Small intestine (tissue), 16 donors: ENCODE measurements at places on chromosomes 1 and 21.

DNA sequence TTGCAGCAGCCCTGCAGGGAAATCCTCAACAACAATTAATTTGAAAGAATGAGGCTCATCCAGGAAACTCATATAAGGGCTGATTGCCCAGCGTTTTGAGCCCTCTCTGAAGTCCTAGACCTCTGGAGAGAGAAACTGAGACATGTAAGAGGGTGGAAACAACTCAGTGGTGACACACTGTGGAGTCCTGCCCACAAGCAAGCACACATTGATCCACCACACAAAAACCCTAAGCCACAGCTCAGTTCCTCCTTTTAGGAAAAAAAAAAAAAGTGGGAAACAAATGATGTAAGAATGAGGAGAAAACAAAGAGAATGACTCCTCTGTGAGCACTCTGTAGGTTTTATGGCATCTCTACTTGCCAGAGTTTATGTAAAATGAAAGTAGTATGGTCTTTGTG is 22.9 kb upstream of the PLA2G5 start:
- no peak overlapping the region for H3K27ac ChIP-seq
- H3K36me3 ChIP-seq: no peaks in the 10 kb centered on the region
- H3K4me3 ChIP-seq: no peak overlapping the region

DNA sequence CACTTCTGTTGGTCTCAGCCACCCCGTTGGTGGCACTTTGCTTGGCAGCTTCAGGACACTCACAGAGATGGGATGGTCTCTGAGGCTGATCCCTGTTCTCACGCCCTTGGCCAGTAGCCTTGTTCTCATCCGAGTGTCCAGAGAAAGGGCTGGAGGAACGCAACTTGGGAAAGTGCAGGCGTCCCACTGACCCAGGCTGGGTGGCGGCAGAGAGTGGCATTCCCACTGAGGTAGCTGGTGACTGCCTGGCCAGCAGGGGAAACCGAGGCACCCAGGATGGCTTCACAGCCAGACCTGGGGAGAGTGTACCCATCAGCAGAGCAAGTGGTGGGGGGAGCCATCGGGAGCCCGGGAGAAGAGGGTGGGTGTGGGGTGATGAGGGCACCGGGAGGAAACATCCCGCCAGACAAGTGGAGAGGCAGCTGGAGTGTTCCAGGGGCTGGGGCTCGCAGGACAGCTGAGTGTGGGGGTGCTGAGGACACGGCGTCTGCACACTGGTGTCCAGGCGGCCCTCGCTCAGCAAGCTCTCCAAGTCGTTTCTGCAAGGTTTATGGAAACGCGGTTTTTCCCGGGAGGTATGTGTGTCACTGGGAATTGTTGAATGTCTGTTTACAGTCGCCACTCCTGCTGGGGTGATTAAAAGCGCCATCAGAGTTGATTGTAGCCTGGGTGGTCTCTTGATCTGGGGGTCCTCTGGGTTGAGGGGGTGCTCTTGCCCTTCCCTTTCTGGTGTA is 97.8 kb downstream of the SIK1 start:
- H3K27ac ChIP-seq: no peak overlapping the region
- no peaks in the 10 kb centered on the region for H3K27me3 ChIP-seq
- no peaks in the 10 kb centered on the region for H3K36me3 ChIP-seq
- DNase-seq: no peak
- no peak overlapping the region for H3K4me3 ChIP-seq
- H3K4me1 ChIP-seq: no peaks in the 10 kb centered on the region

DNA sequence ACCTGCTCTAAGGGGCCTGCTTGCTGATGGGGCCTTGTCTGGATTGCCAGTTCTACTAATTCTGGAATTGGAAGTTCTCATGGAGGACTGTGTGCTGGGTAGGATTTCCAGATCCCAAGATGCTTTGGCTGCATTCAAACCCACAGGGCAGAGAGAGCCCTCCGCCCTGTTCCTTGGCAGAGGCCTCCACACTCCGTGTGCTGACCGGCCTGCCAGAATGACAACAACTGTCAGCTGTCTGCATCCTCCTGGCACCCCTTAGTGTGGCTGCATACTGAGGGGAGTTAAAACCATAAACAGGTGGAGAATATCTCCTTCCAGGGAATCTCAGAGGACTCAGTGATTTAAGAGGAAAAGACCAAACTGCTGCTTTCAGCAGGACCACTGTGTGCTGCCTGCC is 60.7 kb downstream of the ADARB1 start:
- no peak overlapping the region for H3K27ac ChIP-seq
- DNase-seq: no peak
- no peaks in the 10 kb centered on the region for H3K27me3 ChIP-seq
- no peaks in the 10 kb centered on the region for H3K36me3 ChIP-seq
- peaks cover 6% of the 10 kb centered on the region for H3K4me1 ChIP-seq
- H3K4me3 ChIP-seq: no peak overlapping the region

DNA sequence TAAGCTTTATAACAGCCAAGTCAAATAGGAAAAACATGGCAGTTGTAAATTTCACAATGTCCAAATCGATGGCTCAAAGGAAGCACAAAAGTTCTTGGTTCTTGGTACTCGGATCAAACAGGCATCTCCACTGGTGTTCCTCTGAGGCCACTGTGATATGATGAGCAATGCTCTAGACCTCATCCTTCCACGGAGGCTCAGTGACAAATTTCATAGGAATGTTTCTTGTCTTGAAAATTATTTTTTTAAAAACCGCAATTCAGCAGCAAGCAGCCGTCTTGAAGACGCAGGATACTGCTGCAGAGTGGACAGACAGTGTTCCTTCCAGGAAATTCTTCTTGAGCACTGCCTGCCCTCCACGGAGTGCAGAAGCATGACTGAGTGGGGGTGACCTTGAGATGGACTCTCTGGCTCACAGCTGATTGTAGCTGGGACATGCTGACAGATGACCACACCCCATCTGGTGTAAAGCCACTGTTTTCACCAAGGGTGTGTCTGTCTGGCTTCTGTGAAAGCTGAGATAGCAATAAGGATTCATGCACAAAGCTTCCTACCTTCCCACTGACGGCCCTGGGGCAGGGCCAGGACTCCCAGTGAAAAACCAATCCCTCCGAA is 61.9 kb downstream of the TIAM1 start:
- no peak overlapping the region for H3K4me3 ChIP-seq
- no peaks in the 10 kb centered on the region for H3K4me1 ChIP-seq
- DNase-seq: peak; percentile 37
- H3K36me3 ChIP-seq: no peaks in the 10 kb centered on the region

DNA sequence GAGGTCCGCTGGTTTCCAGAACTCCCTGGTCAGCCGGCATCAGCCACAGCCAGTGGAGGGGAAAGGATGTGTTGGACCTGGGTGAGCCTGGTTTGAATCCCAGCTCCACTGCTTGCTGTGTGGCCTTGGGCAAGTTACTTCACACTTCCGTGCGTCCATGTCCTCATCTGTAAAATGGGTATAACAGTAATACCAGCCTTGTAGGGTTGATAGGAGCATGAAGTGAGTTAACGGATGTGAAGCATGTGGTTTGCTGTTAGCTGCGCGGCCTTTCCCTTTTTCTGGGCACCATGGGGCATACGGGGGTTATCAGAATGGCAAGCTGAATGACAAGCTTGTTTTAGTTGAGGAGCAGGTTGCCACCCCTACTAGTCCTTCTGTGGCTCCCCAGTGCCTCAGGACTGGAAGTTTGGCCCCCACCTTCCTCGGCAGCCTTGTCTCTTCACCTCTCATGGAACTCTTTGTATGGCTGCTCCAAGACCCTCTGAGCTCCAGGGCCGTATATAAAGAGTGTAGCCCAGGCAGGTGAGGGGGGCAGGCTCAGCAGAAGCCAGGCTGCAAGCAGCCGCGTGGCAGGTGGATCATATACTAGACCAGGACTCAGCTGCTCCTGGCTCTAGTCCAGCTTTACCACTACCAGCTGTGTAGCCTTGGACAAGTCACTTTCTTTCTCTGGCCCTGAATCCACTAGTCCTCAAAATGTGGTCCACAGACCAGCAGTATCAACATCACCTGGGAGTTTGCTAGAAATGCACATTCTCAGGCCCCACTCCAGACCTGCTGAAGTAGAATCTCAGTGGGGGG is 95.4 kb downstream of the LACTBL1 start:
- no peak for DNase-seq
- H3K36me3 ChIP-seq: no peaks in the 10 kb centered on the region
- H3K4me1 ChIP-seq: no peaks in the 10 kb centered on the region

GRCh38 chr1:189986516-189986915 is 491.1 kb downstream of the BRINP3 start:
- no peak overlapping the region for H3K27ac ChIP-seq
- H3K36me3 ChIP-seq: no peaks in the 10 kb centered on the region
- peaks cover 4% of the 10 kb centered on the region for H3K4me1 ChIP-seq
- no peak overlapping the region for H3K4me3 ChIP-seq

GRCh38 chr1:89523572-89524368 is 859 bp upstream of the LRRC8B start:
- peak overlapping the region; percentile 93 for H3K27ac ChIP-seq
- peak overlapping the region; percentile 89 for H3K4me3 ChIP-seq
- no peaks in the 10 kb centered on the region for H3K27me3 ChIP-seq
- H3K4me1 ChIP-seq: peaks cover 2% of the 10 kb centered on the region

- no peak for DNase-seq
- no peak overlapping the region for H3K27ac ChIP-seq
- no peaks in the 10 kb centered on the region for H3K27me3 ChIP-seq
- H3K4me3 ChIP-seq: no peak overlapping the region
These were observed 597.3 kb upstream of the PLXNA2 start for GRCh38 chr1:208841436-208841835.

DNA sequence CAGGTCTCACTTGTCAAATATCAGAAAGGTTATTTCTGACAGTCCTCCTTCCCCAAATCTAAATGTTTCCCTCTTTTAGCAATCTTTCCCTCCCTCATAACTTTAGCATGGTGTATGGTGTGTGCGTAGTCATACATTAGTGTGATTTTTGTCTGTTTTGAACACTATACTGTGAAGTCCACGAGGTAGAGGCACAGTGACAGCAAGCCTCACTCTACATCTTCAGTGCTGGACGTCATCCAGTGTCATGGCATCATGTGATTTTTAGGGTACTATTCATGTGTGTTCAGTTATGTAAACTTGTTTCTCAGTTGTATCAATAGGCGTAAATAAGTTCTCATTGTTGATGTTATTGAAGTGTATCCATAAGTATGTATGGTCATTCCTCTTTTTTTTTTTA is 39.1 kb downstream of the DYRK1A start:
- H3K27ac ChIP-seq: no peak overlapping the region
- H3K36me3 ChIP-seq: peaks cover 4% of the 10 kb centered on the region
- peaks cover 12% of the 10 kb centered on the region for H3K4me1 ChIP-seq
- no peak for DNase-seq
